ENCODE measurements at places on chromosomes 4 and X.

DNA sequence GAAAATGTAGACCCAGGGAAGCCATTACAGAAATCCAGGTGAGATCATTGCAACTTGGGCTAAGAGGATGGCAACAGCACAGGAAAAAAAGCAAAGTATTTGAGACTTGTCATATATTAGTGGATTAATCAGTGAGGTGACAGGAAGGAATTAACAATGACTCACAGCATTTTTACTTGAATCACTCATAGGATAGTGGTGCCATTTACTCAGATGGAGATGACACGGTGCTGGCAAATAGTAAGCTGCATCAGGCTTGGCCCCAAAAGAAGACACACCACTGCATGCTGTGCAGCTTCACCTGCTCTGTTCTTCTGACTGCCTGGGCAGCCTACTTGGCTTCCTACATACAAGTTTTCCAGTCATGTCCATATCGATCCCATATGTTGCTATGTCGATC lies 144.8 kb downstream of the FRYL start:
- DNase-seq = no peak

- no peak for DNase-seq
These were observed 137.5 kb upstream of the ANXA3 start for GRCh38 chr4:78414116-78414515.

DNA sequence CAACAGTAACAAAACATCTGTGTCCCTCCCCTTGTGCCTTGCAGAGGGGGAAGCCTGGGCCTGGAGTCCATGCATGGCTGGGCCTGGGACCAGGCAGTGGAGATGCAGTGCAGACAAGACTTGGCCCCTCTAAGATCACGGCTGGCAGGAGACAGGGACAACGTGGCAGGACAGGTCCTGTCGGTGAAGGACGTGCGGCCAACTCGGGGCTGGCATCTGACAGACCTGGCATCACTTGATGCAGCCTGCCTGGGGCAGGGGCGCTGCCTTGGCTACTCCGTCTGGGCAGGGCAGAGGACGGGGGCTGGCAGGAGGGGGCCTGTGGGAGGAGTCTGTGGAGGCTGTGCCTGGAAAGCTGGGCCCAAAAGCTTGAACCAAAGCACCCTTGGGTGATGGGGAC lies 112.1 kb downstream of the CPZ start:
- no peak for DNase-seq

DNA sequence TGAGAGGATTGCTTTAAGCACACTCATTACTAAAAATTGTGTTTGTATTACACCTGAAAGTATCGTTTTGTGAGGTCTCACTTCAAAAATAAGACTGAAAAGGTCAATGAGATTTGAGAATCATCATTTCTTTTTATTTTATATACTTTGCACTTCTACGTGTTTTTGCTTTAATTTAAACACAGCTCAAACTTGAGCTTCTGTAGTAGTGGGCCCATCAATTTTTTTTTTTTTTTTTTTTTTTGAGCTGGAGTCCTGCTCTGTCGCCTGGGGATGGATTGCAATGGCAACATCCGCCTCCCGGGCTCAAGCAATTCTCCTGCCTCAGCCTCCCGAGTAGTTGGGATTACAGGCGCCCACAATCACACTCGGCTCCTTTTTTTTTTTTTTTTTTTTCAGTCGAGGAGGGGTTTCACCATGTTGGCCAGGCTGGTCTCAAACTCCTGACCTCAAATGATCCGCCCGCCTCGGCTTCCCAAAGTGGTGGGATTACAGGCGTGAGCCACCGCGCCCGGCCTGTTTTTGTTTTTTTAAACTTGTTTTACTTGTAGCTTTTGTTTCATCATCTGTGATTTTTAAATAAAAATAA lies 1.5 kb downstream of the GSTCD start:
- DNase-seq = no peak

DNA sequence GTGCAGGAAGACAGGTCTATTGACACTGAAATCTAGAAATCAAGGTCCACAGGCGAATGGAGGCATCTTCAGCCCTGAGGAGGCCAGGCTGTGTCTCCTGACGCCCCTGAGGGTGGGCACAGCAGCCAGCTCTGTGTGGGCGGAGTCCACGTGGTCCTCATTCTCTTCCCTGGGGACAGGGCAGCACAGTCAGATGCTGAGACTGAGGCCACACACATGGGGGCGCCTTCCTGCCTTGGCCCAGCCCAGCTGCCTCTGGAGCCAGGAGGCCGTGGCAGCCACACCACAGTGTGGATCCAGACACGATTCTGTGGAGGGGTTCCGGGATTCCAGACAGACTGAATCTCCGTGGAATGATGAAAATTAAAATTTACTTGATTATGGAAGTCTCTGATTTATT lies 20.8 kb downstream of the FGFR3 start:
- no peak for DNase-seq

- no peak for DNase-seq
These were observed 42.0 kb upstream of the GRPR start for GRCh38 chrX:16081357-16081756.

GRCh38 chr4:93776386-93777080 lies 52.0 kb upstream of the ATOH1 start:
- no peak for DNase-seq

- no peak for DNase-seq
These were observed 220.3 kb downstream of the OR13H1 start for GRCh38 chrX:131764216-131764615.

DNA sequence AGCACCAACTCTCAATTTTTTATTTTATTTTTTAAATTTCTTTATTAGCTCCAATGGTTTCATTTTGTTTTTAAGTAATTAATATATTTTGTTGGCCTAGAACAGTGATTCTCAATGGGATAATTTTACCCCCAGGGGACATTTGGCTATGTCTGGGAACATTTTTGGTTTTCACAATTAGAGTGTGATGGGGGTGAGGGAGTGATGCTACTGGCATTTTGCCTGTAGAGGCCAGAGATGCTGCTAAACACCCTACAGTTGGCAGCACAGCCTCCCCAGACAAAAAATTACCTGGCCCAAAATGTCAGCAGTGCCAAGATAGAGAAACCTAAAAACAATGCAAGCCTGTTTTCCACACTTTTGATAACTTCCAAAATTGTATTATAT lies 64.6 kb downstream of the HHIP start:
- DNase-seq = no peak

DNA sequence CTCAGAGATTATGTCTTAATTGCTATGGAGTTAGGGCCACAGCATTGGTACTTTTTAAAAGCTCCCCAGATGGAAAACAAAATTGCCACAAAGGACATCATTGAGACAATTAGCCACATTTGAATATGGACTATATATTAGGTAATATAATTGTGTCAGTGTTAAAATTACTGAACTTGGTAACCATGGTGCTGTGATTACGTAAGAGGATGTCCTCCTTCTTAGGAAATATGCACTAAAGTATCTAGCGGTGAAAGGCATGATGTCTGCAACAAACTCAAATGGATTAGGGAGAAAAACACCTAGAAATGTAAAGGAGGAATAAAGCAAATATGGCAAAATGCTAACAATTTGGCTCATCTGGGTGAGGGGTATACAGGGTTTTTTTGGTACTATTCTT lies 89.9 kb upstream of the PAK3 start:
- DNase-seq = no peak

GRCh38 chrX:18994713-18995112 lies 10.8 kb upstream of the PHKA2 start:
- no peak for DNase-seq

DNA sequence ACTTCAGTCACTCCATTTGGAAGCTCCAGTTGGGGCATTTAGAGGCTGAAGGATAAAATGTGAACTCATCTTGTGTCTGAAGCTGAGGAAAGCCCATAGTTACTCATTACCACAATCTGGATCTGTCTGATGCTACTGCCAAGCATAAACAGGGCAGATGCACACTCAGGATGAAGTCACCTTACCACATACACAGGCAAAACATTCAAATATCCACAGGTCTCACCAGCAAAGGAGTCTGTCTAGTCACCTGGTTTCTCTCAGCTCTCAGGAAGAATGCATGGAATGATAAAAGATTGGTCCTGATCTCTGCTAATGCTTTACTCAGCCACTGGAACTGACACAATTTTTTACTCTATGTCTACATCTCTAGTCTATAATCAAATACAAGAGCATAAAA lies 13.0 kb upstream of the ODAPH start:
- DNase-seq = no peak

GRCh38 chrX:117989512-117989911 lies 127.1 kb downstream of the KLHL13 start:
- no peak for DNase-seq

GRCh38 chrX:48700246-48700645 lies 3.7 kb downstream of the SUV39H1 start:
- no peak for DNase-seq

DNA sequence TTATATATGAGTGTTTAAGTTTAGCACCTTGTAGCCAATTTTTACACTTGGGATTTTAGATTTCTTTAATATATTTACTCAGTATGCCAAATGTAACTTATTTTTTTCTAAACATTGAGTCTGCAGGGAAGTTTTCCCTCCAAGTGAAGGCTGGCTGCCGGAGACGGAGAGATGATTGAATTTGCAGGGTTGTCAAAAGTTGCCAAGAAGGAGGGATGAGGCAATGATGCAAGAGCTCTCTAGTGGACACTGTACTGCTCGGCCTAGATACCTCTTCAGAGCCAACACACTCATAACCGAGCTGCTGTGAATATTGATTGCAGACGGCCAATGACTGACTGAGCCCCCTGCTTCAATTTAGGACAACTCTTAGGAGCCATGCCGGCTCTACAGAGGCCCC lies 318.6 kb upstream of the CASK start:
- DNase-seq = no peak

GRCh38 chr4:157840034-157840433 lies 332.8 kb downstream of the GASK1B start:
- no peak for DNase-seq

Data from activated T-helper 9 cell treated with anti-CD3 and anti-CD28 coated beads, Interleukin-2, amount 50 U/mL, for 16 hours (primary cell).